ENCODE measurements at places on chromosomes 2 and 18.

GRCh38 chr18:54684784-54685183 lies 93.7 kb downstream of the DYNAP start:
- no peak for DNase-seq

DNA sequence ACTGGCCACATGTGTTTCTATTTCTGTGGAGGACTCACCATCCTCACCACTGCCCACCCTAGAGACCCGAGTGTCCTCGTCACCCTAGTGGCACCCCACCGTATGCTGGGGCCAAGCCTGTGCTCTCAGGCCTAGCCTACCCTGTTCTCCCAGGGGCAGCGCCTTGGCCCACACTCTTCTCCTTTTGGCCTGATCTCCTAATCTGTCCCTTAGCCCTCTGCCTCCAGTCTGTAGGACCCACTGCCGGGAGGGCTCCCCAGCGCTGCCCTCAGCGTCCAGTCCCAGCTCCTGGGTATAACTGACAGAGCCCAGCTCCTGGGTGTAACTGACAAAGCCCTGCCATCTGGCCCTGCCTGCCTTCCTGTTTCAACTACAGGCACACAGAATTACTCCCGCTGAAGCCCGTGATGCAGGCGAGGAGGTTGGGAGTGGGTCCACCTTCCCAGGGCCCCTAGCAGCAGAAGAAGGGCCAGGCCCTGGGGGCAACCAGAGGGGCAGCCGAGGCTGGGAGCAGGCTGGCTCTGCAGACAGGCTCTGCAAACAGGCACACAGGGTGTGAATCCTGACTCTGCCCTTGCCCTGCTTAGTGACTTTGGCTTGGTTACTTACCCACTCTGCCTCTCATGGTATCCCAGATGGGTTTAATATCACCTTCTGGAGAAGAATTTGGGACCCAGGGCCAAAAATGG lies 25.6 kb upstream of the PTMA start:
- no peak for DNase-seq

DNA sequence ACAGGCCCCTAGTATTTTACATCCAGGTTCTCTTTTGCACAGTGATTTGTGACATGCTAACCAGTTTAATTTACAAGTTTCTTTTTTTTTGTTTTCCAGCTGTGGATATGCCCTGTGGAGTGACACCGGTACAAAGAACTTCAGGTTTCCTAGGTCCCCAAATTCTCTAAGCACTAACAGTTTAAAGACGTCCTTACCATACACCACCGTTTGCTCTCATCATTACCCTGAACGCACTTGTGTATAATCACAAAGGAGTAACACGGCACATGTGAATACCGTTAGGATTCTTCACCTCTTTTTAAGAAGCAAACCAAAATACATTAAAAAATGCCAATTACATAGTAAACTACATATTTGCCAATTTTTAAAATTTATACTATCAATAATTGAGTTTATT lies 853 bp downstream of the LANCL1 start:
- no peak for DNase-seq

DNA sequence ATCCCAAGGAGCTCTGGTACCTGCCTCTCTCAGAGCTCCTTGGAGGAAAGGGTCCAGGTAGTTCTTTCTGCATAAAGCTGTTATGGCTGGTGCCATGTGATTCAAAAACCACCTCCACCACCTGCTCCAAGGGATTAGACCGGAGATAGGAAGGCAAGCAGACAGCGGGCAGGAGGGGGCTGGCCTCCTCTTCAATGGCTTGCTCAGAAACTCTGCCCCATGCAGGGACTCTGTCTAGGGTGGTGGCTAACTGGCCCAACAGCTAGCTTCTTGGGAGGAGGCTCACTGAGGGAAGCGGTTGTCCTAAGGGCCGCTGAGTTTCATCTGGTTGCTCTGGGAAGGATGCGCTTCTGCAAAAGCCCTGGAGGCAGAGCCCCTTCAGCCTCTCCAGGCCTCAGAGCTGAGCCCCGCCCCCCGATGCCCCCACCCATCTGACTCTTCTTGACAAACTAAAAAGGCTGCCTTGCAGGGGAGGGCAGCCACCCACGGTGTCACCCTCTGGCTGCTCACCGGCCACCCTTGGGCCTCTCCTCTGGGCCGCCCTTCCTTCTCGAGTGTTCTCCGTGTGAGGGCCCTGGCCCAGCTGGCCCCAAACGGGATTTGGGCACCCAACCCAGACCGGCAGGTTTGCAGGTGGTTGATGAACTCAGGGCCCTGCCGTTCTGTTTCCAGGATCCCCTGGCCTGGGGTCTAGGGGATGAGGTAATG lies 90.2 kb downstream of the MCFD2 start:
- no peak for DNase-seq

DNA sequence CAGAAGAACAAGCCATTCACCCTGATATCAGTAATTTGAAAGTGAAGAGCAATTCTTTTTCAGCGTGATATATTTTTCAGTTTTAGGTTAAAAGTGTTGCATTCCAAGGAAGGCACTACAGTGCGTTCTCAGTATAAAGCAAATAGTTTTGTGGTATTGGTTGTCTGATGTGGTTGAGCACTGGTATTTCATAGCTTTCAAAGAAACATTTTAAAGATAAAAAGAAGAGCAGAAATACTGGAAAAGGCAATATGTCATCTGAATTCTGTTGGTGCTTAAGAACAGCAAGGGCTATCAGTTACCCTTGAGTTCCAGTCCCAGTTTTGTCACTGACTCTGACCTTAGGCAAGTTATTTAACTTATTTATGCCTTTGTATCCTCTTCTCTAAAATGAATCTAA lies 191.6 kb downstream of the BABAM2 start:
- peak; percentile 19 for DNase-seq

DNA sequence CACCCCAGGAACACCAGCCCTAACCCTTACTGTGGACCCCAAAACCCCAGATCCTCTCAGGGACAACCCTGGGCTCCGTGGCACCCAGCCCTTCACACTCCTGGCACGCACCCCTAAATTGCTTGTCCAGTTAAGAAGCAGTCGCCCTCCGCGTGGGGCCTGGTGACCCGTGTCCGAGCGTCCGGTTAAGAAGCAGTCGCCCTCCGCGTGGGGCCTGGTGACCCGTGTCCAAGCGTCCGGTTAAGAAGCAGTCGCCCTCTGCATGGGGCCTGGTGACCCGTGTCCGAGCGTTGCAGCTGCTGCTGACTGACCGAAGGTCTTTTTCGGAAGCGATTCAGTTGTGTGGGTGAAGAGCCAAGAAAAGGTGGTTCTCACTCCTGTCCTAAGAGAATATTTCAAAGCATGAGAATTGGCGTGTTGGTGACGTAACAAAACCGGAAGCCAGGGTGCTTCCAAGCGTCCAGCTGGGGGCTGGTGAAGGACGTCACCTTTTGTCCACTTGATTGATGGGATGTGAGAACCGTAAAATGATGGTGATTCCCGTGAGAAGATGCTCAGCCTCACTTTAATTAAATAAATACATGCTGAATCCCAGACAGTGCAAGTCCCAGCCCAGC lies 70.5 kb downstream of the KCNG2 start:
- no peak for DNase-seq

DNA sequence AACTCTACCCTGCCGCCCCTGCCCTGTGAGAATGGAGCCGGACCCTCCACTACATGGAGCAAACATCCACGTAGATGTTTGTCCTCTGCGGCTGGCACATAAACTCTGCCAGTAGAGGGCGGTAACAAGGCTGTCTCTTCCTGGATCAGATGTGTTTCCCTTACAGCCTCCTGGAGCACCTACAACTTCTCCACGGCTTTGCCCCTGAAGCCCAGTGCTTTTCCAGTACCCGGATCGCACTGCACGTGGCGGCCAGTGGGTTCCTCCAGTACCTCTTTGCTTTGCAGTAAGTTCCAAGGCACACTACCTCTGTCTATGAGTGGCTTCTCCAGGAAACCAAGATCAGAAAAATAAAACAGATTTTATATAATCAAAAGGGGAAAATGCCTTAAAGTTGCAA lies 651.3 kb downstream of the DCDC2C start:
- DNase-seq = no peak

DNA sequence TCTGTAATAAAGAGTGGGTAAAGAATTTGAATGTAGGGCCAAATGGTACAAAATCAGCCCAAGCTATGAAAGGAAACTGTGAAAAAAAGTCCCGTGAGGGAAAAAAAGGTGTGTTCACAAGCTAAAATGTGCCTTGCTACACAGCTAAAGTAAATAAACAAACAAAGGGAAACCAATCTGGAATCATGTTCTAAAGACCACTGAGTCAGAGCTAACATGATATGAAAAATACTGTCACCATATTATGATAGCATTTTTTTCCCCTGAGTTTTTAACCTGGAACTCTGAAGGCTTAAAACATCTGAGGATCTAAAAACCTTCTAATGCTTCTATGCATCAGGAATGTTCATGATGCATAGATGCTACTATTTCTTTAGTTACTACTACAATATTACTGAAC lies 58.8 kb downstream of the SCN1A start:
- DNase-seq = no peak

GRCh38 chr2:203225423-203226039 lies 13.3 kb upstream of the CYP20A1 start:
- no peak for DNase-seq

DNA sequence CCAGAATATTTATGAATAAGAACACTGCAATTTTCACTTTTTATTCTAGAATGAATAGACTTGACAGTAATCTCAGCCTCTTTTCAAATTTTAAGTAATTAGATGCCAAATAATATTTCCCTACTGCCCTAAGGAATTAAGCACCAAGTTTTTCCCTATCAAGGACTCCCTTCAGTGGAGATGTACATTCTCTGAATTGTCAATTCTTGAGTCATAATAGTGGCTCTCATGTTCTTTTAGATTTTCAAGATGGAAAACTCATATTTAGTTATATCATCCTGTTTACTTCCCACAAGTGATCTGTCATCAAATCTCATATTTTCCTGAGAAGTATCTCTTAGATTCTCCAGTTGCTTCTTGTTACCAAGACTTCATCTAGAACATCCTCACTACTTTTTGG lies 1248.9 kb upstream of the CHAC2 start:
- no peak for DNase-seq

GRCh38 chr2:217847552-217848350 lies 155.0 kb downstream of the TNS1 start:
- no peak for DNase-seq

- no peak for DNase-seq
These were observed 1639.1 kb downstream of the SUCLG1 start for GRCh38 chr2:82819951-82820350.

GRCh38 chr2:215812966-215813365 lies 200.4 kb downstream of the MREG start:
- DNase-seq = no peak

DNA sequence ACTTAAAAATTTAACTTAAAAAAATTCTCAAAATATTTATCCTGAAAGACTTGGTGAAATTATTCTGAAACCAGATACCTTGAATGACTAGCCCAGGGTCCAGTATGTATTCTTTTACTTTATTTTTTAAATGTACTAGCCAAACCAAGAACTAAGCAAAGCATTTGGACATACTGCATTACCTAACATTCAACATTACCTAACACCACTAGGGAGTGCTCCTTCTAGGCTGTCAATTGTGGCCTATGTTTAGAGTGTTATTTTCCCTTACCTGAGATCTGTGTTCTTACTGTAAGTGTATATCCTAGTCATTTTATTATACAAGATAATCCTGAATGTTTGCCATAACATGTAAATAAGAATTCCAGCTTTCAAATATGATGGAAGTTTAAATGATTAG lies 496.6 kb downstream of the PTPRM start:
- no peak for DNase-seq

DNA sequence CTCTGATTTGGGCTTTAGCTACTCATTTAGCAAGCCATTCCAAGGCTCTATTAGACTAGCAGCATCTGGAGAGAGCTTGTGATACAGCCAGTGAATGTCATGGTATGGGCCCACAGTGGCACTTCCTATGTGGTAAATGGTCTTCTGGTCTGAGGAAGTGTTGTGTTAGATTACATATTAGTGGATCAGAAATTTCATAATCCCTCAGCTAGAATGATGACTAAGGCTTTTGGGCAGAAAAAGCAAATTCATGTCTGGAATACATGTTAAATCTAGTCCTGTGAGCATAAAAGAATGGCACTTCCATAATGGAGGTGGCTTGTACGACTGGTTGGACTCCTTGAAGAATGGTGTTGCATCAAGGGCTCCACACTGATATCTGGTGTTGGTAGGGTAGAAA lies 436.8 kb upstream of the CWC22 start:
- DNase-seq = no peak

GRCh38 chr2:176755537-176756135 lies 457.0 kb upstream of the HNRNPA3 start:
- no peak for DNase-seq

DNA sequence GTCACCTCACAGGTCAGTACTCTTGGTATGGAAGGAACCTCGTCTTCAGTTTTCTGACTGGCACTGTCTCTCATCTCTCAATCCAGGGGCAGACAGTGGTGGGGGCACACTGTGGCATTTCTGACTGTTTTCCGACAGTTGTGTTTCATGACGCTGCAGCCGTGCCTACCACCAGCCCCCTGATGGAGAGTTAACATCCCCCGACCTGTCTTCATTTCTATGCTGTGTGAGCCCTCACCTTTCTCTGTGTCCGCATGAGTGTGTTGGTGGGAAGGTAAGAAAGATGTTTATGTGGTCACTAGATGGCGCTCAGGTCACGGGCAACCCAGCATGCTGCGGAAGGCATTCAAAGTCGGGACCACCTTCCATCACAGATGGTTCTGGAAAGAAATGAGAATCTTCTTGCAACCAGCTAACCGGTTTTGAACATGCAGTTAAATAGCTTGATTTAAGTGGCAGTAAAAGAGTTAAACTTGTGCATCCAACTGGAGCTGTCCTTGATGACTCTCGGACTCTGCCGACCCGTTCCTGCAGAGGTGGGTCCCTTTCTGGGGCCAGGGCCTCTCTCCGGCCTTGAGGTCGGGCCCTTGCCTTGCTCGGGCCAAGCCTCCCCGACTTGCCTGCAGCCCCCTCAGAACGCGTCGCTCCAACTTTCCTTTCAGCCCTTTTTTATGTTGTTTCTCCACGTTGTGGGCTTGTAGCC lies 92.4 kb downstream of the DYSF start:
- no peak for DNase-seq

DNA sequence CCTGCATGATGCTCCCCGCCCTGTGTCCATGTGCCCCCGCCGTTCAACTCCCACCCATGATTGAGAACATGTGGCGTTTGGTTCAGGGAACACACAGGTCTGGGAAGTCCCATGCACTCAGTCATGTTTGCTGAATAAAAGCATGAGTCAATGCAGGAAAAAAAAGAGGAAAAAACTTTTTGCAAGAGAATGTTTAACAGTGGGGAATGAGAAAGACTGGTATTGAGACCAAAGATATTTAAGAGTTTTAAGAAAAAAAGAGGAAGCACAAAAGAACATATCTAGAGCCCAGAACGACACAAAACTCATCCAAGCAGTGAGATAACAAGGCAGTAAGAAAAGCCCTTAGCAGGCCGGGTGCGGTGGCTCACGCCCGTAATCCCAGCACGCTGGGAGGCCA lies 279.2 kb upstream of the THSD7B start:
- no peak for DNase-seq

- DNase-seq = no peak
These were observed 97.2 kb upstream of the GPR45 start for GRCh38 chr2:105144152-105144940.

GRCh38 chr2:30692829-30693275 lies 114.4 kb downstream of the CAPN13 start:
- DNase-seq = no peak

- no peak for DNase-seq
These were observed 77.2 kb upstream of the TLK1 start for GRCh38 chr2:171237751-171238505.

All from T-helper 2 cell (primary cell).